CD4-positive, alpha-beta T cell treated with Interleukin-15 for 1 hour (primary cell): ENCODE measurements at places on chromosomes 5 and 9.

DNA sequence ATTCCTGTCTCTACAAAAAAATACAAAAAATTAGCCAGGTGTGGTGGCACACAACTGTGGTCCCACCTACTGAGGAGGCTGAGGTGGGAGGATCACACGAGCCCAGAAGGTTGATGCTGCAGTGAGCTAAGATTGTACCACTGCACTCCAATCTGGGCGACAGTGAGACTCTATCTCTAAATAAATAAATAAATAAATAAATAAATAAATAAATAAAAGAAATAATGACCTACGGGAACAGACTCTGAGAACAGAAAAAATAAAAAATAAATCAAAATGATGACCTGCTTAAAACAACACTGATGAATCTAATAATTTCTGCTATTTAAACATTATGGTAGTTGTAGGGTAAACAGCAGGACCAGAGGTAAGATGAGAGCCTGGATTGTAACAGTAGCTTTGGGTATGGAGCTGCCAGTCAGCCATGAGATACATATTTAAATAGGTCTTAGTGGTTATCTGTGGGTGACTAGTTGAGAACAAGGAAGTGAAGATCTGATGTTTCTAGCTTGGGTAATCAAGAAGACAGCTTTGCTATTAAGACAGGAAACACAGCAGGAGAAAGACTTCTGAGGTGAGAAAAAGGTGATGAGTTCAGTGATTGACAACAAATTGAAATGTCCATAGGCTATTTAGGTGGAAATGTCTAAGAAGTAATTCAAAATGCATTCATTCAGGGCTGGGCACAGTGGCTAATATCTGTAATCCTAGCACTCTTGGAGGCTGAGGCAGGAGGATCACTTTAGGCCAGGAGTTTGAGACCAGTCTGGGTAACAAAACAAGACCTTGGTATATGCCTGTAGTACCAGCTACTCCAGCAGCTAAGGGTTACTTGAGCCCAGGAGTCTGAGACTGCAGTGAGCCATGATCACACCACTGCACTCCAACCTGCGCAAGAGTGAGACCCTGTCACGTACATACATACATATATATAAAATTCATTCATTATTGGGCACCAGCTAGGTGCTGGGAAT is 11.0 kb downstream of the RNF145 start:
- no peak for DNase-seq

DNA sequence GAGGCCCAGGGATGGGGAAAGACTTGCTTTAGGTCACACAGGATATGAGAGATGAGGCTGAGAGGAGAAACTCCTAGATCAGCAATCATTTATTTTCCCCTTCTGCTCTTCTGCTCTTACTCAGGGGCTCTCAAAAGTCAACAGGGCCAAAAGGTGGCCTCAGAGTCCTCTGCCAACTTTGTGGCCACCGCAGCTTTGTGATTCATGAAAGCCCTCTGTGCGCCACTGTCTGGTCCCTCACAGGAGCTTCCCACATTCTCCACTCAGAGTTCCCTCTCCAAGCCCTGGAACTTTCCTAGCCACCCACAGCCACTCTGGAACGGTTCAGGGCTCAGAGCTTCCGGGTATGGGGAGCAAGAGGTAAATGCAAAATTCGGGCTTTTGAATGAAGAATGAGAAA is 82.4 kb downstream of the COL27A1 start:
- no peak for DNase-seq

DNA sequence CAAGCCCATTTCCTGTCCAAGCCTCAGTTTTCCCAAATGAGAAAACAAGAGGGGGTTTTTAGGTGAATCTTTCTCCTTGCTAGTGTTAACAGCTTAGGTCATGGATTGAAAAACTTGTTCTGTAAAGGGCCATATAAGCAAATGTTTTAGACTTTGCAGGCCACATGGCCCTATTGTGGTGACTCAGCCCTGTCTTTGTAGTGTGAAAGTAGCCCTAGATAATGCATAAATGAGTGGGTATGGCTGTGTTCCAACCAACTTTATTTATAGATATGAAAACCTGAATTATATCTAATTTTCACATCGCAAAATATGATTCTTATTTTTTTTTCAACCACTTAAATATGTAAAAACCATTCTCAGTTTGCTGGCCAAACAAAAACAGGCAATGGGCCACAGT is 6.9 kb upstream of the BARX1 start:
- DNase-seq, result no peak

DNA sequence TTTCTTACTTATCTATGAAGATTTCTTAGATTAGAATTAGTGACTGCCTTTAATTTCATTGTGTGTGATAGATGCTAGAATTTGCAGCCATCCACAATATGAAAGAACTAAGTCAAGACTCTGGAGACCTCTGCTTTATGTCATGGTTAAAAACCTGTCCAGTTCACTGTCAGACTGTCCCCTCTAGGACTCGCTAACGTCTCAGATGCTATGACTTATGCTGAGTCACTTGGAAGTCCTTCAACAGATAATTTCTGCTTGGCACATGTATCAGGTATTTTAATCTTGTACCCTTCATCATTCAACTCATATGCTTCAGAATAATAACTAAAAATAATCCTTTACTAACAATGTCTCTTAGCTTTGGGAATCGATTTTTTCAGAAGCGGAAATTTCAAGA is 230.5 kb upstream of the DMAC1 start:
- no peak for DNase-seq

- peak; percentile 92 for DNase-seq
Observed at GRCh38 chr9:132079391-132080091, at the start of gene MED27. MED27 (minus strand) TSS chr9:132079867; CDS start chr9:132079844, 23 bp downstream.

- no peak for DNase-seq
Observed at GRCh38 chr5:61273279-61273975, 58.6 kb upstream of the ZSWIM6 start.

DNA sequence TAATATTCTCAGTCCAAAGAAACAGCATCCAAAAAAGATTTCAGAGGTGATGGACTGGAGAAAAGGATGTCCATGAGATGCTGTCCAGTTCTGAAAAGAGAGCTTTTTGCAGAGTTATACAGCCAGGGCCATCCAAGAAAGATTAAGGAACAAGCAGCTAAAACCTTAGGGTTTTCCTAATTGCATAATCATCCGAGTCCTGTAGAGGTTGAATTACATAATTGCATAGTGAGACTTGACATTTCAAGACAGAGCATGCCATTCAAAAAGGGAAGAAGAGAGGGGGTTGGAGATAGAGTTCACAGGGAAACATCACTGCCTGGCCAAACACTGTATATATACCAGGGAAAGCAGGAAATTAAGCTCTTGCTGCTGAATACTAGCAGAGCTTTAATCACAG is 1729.2 kb upstream of the WWC1 start:
- DNase-seq, result no peak

GRCh38 chr5:402615-403359 is 40.2 kb upstream of the EXOC3 start:
- DNase-seq, result peak; percentile 40

- DNase-seq, result no peak
Observed at GRCh38 chr9:108297073-108297472, 558.7 kb downstream of the ACTL7B start.

GRCh38 chr5:137630216-137630971 is 105.5 kb downstream of the KLHL3 start:
- DNase-seq, result no peak

- no peak for DNase-seq
Observed at GRCh38 chr9:38120961-38121360, 51.9 kb upstream of the SHB start.

- no peak for DNase-seq
Observed at GRCh38 chr5:124841829-124842712, 95.6 kb upstream of the ZNF608 start.

DNA sequence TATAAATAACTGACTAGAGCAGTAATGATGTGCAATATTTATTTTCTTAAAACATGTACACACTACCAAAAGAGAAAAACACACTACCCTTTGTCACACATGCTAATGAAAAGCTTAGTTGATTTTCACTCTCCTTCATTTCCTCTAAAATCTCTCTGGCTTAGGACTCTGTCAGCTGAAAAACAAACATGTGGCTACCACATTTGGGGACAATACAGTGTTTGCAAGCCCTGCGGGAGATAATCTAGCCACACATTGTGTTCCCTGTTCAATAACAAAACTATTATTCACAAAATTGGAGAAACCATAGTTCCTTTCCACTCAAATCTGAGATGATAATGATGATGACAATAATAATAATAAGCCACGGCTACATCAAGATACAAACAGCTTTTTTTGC is 3.5 kb upstream of the LOX start:
- DNase-seq, result no peak

DNA sequence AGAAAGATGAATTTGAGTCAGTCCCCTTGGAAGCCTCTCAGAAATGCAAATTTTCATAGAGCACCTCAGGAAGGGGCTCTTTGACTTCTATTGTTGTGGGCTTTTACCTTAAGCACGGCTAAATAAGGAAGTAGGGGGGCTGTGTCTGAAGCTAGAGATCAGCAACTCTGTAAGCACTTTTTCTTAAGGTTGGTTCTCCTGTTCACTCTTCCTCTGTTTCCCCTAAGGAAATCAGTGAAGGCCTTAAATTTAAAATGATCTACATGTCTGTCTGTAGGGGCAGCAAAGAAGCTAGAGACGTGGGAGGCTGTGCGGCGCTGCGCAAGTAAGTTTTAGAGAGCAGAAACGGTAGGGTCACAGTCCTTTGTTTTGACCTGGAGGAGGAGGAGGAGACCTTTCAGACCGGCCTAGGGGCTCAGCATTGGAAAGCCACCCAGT is 1.2 kb upstream of the CDC14B start:
- DNase-seq, result no peak

DNA sequence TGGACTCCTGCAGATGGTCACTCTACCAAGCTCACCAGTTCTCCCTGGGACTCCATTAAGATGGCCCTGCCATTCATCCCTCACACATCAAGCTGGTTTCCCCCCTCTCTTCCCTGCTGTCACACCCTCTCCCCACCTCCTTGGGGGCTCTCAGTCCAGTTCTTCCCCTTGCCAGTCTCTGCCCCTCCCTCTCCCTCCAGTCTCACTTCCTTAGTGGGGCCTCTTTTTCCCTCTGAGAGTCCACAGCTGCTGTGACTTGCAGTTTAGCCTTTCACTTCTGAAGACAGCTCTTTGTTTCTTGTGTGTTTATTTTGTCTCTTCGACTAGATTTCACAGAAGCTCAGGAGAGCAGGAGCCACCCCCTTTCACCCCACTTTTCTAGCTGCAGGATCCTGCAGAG is 10.5 kb downstream of the DOCK2 start:
- peak; percentile 40 for DNase-seq

DNA sequence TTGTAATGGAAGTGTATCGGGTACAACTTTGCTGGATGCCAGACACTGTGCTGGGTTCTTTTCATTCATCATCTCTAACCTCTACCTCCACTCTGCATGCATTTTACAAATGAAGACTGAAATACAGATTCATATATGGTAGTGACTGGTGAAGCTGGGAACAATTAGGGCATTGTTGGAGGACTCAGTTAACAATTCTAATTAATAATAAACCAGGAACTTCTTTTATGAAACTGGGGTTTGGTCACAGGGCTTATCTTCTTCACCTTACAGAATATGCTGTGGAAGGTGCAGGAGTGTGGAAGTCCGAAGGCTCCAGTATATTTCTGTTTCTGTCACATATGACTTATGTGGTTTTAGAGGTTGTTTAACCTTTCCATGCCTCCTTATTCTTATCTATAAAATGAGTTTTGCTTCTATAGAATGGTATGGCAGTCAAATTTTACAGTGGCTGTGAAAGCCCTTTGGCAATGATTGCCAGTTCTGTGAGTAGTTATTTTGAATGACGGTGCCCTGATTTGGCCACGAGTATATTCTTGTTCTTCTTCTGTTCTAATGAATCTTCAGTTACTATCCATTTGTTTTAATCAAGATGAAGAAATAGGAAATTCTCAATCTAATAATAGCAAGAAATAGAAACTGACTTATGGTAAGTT is 284.7 kb downstream of the GABRB2 start:
- no peak for DNase-seq

DNA sequence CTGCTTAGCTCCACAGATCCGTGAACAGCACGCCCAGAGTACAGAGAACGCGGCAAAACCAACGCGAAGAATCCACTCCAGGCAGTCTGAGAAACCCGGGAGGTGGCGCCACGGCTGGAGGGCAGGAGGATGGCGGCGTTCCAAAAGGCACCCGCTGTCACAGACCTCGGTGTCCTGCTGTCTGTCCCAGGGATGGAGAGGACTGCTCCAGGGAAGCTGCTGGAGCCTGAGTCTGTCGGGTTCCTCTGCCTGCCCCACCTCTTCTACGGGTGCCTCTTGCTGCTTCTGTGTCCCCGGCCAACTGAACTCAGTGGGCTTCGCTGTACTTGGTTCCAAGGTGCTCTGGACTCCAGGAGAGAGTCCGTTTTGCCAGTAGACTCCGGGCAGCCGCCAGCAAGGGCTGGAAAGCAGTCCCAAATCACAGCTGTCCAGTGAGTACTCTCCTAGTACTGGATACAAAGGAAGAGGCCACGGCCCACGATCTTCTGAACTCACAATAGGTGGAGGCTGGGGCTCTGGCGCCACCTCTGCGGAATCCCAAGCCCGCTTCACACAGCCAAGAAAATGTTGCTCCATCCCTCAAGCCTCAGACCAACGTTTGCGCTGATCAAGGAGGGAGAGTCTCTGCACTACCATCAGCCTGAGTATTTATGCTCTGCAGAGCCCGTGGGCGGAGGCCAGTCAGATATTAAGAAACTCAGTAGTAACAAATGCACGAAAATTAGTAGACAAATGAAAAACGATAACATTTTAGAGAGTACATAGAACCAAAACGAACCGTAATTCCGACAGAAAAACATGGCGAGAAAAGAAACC is 440 bp downstream of the ANXA2R start:
- peak; percentile 72 for DNase-seq

GRCh38 chr5:104016646-104017045 is 454.1 kb upstream of the NUDT12 start:
- DNase-seq, result no peak

- DNase-seq, result no peak
Observed at GRCh38 chr5:116068028-116068632, 16.7 kb upstream of the COMMD10 start.

GRCh38 chr9:33051144-33051543 is 25.3 kb downstream of the SMU1 start:
- DNase-seq, result no peak

DNA sequence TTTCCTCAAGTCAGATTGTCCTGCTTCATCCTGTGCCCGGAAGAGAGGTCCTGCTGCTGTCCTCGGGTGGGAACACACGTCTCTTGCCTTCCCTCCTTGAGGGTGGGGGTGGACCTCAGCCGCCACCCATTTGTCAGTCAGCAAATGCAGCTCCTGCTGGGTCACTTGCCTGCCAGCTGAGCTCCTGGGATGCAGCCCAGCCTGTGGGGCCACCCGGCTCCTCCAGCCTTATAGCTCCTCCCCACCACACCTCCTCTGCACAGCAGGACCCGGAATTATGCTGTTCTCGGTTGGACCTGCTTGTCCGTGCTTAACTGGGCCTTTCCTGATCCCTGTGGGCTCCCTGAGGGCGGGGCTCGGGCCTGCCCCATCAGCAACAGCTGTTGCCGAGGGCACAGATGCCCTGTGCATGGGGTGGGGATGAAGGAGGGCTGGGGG is 52.7 kb downstream of the RXRA start:
- DNase-seq, result no peak

GRCh38 chr5:1523480-1523792 is 324 bp downstream of the LPCAT1 start:
- no peak for DNase-seq

GRCh38 chr5:118544887-118545449 is 443.4 kb downstream of the DTWD2 start:
- DNase-seq, result no peak
